ENCODE measurements at places on chromosomes 1 and 21. TPM values are rescaled to one million over a fixed set of nuclear protein-coding genes. Genes with fewer than 3 reads are reported as not detected.

Gene BEST4
- 1.3 TPM for total RNA-seq

Gene OR2T29
- total RNA-seq: not detected

Gene KLF17
- total RNA-seq: not detected

Gene ZFP69B
- total RNA-seq: 4.8 TPM

Gene SH2D1B
- not detected for total RNA-seq

Gene CASQ1
- total RNA-seq: not detected

Gene TIE1
- total RNA-seq: not detected

Gene SLC2A5
- not detected for total RNA-seq

All from activated CD4-positive, alpha-beta memory T cell treated with anti-CD3 and anti-CD28 coated beads for 36 hours (primary cell).